Effector CD8-positive, alpha-beta T cell (primary cell): ENCODE measurements at places on chromosomes 3 and 15.

GRCh38 chr15:85554852-85555521 lies 174.6 kb downstream of the AKAP13 start:
- no peak for DNase-seq

- no peak for DNase-seq
These were observed 84.1 kb upstream of the HACD2 start for GRCh38 chr3:123668906-123669305.

DNA sequence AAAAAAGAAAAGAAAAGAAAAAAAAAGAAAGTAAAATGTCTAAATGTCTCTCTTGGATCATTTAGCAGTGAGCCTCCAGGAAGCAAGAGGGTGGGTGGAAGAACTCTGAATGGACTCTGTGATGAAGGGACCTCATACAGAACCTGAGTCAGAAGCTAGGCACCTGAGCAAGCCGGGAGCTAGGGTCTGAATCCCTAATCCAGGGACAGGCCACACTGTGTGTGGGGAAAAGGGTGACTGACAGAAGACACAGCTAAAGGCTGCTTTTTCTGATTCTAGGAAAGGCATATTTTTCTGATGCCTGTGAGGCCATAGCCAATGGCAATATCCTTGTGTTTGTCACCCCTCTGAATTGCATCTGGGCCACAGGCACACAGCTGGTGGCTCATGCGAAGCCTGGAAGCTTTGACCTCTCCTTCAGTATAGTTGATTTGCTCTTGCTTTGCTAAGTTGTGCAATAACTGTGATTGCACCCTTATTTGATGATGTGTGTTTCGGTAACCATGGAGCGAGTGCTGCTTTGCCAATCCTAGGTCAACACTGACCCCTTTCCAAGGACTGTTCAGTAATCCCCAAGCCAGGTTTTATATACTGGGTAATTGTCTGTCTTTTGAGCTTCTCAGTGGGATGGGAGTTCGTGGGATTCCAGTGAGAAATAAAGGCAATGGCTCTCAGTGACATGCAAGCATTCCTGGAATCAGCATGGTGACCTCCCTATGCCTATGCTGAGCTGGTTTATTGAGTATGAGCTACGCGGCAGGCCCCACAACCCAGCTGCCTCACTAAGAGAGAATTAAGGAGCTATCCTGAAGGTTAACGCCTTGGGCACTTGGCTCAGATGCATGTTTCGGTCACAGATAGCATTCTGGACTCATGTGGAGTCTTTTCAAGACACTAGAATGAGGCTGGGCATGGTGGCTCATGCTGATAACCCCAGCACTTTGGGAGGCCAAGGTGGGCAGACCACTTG lies 49.0 kb upstream of the OSBPL11 start:
- no peak for DNase-seq

- no peak for DNase-seq
These were observed 213.0 kb upstream of the ROBO2 start for GRCh38 chr3:76826861-76827260.

DNA sequence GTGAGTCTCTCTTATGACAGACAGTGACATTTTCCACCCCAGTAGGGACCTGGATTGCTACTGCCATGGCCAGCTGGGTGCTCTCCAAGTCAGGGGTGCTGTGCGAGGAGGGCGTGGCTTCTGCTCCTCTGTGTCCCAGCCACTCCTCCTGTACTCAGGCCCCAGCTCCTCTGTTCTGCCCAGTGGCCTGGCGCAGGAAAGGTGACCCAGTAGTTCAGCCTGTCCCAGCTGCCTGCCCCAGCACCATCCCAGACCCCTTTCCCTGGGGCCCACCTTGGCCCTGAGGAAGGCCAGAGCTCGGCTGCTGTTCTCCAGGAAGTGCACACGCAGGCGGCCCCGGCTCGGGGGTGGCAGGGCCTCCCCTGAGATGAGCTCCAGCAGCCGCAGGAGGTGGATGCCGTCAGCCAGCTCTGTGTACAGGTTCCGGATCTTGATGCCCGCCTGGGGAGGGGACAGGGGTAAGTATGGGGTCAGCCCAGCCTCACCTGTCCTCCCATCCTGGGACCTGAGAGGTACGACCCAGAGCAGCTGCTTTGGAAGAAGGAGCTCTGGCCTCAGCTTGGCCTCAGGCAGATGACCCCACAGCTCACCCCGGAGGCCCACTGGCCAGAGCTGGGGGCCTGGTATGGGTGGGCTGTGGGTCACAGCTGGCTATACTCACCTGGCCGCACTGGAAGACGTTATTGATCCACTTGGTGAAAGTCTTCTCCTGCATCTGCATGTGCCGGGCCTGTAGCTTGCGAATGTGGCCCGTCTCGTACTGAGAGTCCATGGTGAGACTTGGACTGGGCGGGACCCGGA lies 1.0 kb downstream of the SPTBN5 start:
- DNase-seq, result no peak

DNA sequence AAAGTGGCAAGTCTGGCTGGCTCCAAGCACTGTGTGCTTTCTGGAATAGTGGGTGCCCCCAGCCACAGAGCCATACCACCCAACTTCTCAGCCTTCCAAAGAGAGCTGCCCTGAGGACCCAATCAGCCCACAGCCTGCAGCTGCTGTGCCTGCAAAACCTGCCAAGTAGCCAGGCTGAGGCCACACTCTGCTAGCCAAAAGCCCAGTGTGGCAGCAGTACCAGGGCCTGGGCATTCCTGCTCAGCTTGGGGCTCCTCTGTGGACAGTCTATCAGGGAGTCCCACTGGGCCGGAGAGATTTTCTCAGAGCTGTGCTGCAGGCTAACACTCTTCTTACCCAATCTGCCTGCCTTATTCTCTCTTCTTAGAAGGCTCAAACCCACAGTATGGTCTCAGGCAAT lies 136.5 kb downstream of the TPRA1 start:
- DNase-seq, result no peak
